Karpas-422 (cell line): ENCODE measurements at places on chromosomes 11 and 22.

GRCh38 chr11:80255021-80255420 lies 814.2 kb upstream of the TENM4 start:
- no peak for DNase-seq

DNA sequence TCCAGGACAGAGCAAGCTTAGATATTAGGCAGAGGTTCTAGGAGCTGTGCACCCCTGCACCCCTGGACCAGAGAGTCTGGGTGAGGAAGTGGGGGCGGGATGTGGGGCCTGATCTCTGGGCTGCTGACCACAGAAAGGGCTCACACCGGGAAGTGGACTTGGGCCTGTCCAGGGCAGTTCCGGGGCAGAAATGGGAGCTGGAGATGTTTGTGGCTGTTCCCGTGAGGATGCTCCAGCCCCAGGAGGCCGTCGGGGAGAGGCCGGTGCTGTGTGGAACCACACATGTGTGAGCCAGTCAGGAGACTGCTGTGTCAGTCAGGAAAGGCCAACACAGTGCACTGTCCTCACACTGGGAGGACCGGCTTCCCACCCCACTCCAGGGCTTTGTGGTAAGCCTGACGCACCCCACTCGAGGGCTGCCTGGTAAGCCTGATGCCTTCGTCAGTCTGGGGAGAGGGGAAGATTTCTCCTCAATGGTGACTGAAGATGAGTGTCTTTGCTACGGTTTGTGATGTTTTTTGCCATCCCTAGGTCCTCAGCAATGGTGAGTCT lies 741.0 kb downstream of the BRD1 start:
- no peak for DNase-seq

GRCh38 chr11:833114-833791 lies 501 bp downstream of the CD151 start:
- DNase-seq = peak; percentile 61

DNA sequence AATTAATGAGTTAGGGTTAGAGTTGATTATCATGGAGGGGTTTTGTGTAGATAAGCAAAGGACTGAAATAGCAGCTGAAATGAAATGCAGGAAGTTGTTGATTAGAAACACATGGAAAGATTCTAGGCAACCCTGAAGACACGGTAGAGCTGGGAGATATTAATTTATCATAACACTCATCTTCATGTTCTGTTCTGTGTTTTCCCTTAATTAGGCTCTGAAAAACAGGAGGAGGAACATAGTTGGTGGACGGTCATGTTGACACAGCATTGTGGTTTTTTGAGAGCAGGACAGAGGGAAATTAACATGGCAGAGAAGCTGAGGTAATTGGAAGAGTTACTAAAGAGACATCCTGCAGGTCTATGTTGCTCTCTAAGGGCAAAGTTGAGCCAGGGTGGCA lies 138.8 kb upstream of the UBASH3B start:
- no peak for DNase-seq

DNA sequence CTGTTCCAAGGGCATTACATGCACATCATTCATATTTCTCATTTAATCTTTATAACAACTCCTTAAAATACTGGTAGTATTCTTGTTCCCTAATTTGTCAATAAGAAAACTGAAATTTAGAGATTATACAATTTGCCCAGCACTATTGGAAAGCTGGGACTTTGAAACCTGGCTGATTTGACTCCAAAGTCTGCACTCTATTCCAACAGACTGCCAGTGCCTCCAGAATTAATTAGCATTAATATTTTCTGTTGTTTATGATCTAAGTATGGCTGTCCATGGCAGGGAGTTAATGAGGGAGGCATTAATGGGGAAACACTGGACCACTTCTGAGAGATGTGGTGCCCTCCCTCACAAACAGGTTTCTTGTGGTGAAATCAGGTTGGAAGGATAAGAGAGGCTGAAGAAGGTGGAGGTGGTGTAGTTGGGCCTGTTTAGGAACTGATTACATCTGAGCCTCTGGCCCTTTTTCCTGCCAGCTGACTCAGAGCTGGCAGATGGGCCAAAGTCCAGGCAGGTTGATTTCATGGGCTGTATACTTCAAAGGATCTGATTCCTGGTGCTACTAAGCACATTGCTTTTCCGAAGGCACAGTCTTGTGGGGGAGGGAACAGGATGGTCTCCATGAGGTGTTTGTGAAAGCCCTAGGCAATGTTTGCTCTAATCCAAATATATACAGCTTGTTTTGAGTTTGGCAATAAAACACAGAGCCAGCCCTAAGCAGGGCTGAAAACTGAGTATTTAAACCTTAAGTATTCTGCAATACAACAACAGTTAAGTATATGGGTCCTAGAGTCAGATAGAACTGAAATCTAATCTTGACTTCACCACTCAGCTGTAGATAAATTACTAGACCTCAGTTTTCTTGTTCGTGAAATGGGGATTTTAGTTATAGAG lies 21.0 kb upstream of the RAB30 start:
- no peak for DNase-seq

DNA sequence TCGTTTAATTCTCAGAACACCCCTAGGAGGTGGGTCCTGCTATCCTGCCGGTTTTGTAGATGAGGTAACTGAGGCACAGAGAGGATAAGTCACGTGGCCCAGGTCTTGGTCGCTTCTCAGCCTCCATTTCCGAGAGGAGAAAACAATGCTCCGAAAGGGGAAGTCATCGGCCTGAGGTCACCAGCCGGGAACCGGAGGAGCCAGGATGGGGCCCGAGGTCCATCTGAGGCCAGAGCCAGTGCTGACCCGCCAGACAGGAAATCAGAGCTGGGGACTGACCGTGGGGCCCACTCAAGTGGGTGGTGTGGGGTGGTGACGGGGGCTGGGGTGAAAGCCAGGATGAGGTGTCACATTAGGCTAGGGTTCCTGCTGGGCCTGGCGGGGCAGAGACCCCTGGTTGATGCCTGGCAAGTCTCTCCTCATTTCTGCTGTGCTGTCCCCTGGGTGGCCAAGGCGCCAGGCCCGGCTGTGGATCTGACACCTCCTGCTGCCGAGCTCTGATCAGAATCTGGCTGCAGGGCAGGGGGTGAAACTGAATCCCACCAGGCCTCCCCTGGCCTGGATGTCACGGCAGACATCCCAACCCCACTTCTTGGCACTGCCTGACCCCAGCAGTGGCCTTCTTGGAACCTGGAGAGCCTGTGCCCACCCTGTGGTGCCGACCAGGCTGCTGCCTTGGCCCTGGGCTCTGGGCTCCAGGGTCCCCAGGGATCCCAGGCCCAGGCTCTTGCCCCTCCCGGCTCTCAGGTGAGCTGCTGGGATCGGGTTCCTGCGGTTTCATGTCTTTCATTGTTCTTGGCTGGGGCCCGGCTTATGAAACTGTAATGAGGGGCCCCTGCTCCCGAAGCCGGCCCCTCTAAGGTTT lies 12.0 kb downstream of the TRIOBP start:
- DNase-seq = no peak

DNA sequence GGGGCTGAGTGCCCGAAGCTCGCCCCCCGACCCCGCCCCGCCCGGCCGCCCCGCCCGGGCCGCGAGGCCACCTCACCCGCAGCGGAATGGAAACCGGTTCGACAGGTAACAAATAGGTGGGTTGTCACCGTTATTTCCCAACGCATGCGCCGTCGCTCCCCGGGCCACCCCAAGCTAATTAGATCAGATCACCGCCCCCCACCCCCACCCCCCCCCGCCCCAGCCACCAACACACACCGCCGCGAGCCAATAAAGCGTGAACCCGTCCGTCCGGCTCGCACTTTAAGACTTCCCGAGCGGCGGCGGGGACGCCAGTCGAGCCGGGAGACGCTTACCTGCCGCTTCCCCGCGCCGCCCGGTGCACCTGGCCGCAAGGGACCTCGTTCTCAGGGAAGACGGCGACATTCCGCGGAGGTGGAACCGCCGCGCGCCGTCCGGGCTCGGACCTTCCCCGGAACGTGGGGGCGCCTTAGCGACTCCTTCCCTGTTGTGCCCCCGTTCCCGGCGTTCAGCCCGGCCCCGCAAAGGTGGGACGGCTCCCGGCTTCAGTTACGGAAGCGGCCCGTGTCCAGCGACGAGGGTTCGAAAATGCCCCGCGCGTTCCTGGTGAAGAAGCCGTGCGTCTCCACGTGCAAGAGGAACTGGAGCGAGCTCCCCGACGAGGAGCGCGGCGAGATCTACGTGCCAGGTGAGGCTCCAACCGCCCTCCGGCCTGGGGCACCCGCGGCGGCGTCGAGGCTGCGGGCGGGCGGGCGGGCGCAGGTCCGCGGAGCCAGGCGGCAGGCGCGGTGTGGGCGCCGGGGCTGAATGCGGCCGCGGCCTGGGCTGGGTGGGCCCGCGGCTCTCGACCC lies at the start of gene OVOL1:
OVOL1 (plus strand) TSS at position 278 of the 851 bp plus-strand sequence; CDS start at position 589, 311 bp downstream.
- no peak for DNase-seq

DNA sequence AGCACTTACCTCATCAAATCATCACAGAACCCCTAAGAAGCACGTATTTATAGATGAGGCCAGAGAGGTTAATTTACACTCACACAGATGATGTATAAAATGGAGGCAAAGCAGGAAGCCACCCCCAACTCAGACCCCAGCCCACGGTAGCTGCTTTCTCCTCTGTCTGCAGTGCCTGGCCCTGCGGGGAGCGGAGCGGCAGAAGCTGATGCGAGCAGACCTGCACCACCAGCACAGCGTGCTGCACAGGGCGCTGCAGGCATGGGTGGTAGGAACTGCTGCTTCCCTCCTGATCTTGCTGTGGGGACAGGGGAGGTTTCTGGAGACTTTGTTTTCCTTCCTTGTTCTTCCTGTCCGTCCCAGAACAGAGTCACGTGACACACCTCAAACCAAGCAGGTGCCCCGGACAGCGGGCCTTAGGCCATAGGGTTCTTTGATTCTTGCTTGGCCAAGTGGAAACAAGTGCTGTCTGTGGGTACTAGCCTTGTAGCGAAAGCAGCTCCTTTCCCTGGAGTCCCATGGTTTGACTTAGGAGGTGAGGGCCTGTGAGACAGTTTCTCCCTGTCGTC lies 57.8 kb downstream of the PISD start:
- no peak for DNase-seq

DNA sequence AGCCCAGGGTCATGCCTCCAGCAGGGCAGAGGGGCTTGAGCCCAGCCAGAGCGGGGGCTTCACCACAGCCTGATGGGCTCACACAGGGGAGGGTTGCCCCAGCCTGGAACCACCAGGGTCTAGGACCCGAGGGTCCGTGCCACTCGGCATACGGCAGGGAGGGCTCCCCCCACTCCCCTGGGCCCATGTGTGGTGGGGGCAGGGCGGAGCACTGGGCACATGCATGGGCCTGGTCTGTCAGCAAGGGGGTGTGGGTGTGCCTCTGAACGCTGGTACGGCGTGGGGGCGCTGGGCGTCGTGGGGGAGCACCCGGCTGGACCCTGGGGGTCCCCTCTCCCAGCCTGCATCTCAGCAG lies 29.3 kb downstream of the MOB2 start:
- no peak for DNase-seq

DNA sequence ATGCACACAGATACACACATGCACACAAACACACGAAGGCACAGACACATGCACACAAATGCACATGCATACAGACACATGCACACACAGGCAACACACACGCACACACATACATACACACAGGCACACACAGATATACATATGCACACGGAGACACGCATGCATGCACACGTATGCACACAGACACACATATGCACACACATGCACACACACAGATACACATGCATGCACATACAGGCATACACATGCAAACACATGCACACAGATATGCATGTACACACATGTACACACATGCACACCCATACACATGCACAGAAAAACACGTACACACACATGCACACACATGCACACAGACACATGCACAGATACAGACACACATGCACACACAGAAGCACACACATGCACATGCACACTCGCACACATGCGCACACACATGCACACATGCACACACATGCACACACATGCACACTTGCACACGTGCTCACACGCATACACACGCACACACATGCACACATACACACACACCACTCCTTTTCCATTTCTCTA lies 70.8 kb upstream of the ALDH3B2 start:
- DNase-seq = no peak

GRCh38 chr11:74474316-74474715 lies 7.0 kb upstream of the KCNE3 start:
- DNase-seq = no peak

DNA sequence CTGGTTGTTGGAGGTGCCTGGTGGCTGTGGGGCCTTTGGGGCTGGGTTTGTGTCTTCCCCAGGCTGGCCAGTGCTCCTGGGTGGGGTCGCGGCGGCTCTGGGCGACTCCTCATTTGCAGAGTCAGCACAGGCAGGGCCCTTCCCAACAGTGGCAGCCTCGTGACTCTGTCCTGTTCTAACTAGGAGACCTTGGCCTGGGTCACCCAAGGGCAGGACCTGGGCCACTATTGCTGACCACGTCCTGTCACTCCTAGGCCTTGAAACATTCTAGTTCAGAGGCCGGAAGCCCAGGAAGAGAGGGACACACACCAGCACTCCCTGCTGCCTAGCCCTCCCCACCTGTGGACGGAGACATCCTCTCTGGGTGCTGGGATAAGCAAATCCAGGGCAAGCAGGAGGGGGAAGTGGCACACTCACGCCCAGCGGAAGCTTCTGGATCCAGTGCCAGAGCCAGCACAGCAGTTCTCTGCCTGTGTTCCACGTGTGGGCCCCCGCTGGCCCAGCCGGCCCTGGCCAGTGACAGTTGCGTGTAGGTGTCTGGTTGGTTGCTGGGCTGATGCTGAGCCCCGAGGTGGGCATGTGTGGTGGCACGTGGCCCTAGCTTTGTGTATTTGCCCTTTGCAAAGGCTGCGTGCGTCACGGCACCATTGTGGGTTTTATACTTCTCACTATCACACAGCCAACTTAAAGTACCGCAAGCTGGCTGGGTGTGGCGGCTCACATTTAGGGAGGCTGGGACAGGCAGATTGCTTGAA lies 4.3 kb upstream of the CHID1 start:
- no peak for DNase-seq

GRCh38 chr22:47190276-47190956 lies 428.0 kb downstream of the TBC1D22A start:
- no peak for DNase-seq

DNA sequence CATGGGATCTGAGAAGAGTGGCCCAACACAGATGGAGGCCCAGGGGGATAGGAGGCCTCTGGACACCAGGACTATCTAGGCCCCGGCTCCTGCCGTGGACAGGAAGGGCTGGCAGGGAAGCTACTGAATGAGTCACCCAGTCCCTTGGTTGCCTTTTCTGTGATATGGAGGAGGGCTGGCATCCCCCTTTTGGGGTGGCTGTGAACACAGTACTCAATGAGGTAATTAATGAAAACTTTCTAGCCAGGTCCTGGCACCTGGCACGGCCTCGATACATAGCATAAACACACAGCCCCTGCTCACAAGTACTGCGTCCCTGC lies 163.2 kb downstream of the CHST1 start:
- no peak for DNase-seq
